ENCODE measurements at places on chromosomes 13 and 19.

GRCh38 chr13:32639502-32640105 lies 53.4 kb downstream of the PDS5B start:
- DNase-seq = no peak

DNA sequence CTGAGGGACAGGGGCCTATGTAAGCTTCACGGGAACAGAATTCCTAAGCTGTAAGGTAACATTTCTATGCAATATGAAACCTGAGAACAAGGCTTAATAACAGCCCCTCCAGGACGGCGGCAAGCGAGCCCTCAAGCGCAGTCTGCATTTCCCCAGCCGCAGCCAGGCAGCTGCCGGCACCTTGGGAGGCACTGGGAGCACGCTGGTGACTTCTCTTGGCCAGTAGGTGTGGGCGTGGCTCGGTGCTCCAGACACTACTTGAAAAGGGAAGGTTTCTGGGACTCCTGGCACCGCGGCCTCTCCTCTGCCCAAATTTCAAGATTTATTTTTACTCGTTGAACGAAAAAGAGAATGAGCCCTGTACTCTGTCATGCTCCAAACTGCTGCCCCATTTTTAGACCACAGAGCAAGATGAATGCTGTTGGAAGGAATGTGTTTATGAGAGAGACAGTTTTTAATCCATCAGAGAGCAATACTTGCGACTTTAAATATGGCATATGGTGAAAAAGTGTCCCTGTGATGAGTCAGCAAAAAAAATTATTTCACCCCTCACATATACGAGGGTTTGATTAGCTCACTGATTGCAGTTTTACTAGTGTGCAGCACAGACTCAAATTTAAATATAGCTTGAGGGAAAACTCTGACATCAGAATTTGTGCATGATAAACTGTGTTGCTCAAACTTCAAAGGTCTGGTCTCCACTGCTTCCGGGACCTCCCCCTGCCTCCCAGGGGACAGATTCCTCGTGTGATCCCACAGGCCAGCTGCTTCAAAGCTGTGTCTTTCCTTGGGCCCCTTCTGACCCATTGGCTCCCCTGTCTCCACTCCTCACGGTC lies 81.2 kb downstream of the COL4A2 start:
- DNase-seq = peak; percentile 53

DNA sequence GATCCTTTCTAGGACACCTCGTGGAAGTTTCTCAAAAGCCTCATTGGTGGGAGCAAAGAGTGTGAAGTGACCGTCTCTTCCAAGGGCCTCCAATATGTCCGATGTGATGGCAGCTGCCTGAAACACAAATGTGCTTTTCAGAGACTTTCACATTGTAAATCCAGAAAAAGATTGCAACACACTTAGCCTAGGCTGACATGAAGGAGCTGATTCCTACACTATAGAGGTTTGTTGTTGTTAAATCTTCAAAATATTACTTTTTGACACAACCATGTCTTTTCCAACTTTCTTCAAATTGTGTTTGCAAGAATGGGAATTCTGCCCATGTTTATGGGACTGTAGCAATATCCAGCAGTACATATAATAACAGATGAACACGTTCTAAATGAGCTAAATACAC lies 12.4 kb downstream of the POSTN start:
- no peak for DNase-seq

GRCh38 chr19:53365899-53366493 lies 491 bp downstream of the ZNF525 start:
- no peak for DNase-seq

DNA sequence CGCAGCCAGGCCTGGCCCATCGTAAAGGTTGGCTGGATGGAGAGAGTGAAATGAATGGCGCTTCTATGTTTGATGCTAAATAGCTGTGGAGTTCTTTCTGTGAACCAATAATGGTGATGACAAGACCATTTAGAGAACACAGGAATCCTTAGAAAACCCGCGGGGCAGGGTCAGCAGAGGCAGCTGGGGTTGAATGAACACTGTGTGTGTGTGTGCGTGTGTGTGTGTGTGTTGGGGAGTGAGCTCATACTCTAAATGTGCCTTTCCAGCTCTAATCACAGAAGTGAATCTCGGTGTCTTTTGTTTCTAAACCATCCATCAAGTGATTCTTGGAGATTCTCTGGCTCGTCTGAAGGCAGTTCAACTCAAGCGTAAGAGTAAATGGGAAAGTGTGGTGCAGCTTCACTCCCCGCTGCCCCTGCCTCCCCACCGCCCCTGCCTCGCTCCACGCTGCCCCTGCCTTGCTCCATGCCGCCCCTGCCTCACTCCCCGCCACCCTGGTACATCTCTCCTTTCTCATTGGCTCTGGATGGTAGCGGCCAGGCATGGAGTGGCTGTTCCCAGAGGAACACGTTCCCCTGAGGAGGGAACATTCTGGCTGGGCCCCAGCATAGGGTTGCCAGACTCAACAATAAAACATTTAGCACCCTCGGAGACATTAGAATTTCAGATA lies 21.2 kb downstream of the TMPRSS9 start:
- no peak for DNase-seq

- no peak for DNase-seq
Observed at GRCh38 chr19:57800696-57801095, 14.0 kb downstream of the ZNF552 start.

DNA sequence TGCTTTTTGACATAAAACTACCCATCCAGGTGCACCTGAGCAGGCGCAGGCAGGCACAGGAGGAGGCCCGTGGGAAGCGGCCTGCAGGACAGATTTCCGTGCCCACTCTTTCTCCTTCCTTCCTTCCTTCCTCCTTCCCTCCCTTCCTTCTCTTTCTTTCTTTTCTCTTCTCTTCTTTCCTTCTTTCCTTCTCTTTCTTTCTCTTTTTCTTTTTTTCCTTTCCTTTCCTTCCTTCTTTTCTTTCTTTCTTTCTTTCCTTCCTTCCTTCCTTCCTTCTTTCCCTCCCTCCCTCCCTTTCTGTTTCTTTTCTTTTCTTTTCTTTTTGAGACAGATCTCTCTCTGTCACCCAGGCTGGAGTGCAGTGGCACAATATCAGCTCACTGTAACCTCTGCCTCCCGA lies 21.2 kb upstream of the TMEM255B start:
- no peak for DNase-seq

- DNase-seq = no peak
Observed at GRCh38 chr13:42075517-42075916, 27.1 kb downstream of the DGKH start.

DNA sequence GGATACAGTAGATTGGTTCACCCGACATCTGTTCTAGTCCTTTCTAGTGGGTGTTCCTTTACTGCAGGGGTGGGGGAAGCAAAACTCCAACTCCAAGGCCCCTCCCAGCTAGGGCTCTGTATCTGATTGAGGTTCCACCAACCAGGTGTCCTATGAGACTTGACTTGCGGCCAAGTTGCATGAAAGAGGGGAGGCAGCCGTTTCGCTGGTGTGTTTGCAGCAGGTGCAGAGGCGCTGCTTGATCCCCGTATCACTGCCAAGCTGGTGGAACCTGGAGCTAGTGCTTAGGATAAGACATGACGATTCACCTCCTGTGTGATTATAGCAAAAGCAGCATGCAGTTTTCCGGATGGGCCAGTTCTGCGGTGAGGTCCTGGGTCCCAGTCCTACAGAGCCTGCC lies 338.2 kb downstream of the UQCRFS1 start:
- DNase-seq = no peak

- DNase-seq = peak; percentile 43
Observed at GRCh38 chr19:35267353-35267817, 1.4 kb upstream of the USF2 start.

GRCh38 chr19:53112286-53112685 lies 9.1 kb upstream of the ZNF160 start:
- no peak for DNase-seq

DNA sequence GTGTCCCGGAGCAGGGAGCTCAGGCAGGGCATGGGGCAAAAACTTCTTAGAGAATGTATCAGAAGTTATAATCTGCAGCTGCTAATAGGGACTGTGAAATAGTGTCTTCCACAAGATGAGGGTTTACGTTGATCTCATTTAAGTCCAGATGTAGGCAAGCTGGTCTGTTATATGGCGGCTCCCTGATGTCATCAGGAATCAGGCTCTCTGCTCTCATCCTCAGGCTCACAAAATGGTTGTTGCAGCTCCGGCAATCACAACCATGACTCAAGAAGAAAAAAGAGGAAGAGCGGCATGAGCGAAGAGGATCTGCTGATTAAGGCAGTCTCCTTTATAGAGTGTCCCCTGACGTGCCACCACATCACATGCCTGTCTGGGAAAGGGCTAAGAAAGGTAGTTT lies 191.3 kb downstream of the KLF5 start:
- no peak for DNase-seq

DNA sequence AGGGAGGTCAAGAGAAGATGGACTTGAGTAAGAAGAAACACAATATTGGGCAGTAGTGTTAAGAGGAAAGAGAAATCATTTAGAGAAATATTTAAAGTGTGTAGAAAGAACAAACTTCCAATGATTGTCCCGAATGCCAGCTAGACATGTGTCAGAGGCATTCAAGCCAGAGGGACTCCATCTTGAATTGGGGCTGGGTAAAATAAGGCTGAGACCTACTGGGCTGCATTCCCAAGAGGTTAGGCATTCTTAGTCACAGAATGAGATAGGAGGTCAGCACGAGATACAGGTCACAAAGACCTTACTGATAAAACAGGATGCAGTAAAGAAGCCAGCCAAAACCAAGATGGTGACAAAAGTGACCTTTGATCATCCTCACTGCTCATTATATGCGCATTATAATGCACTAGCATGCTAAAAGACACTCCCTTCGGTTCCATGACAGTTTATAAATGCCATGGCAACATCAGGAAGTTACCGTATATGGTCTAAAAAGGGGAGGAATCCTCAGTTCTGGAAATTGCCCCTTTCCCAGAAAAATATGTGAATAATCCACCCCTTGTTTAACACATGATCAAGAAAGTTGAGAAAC lies 127.0 kb upstream of the IPO5 start:
- DNase-seq = no peak

DNA sequence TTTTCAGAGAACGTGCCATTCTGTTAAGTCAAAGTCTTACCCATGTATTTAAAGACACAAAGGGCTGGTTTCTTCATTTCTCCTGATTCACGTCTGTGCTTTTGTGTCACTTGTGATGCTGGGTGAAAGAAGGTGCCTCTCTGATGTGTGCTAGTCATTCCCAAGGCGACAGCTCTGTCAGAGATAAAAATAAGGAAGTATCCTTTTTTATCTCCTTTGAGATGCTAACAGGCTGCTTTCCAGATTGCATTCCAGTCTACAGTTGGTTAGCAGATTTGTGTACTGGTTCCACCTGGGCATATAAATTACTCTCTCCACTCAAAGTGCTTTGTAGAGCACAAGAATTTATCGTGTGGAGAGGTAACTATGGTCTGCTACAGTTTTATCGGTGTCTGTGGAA lies 33.5 kb upstream of the DCT start:
- no peak for DNase-seq

GRCh38 chr19:17282488-17283125 lies 906 bp downstream of the ANKLE1 start:
- DNase-seq = peak; percentile 75

DNA sequence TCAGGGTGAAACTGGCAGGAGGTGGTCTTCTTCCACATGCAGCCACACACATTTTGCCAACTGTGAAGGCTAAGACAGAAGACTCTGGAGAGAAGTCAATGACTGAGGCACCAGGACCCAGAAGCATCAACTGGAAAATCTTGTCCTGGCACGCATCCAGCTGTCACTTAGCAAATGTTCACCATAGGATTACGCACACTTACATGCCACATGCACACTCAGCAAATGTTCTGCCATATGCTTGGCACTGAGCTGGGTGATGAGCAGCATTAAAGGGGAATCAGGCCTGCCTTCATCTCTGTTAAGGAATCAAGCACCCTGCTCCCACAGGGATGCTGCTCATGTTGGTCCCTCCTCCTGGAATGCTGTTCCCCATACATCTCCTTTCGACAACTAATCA lies 5.1 kb downstream of the ZNF599 start:
- no peak for DNase-seq

GRCh38 chr19:35585848-35586247 lies at the start of gene PMIS2:
TSS of gene PMIS2 (plus strand) at chr19:35586173. CDS start at chr19:35586260, 87 bp downstream.
- DNase-seq = no peak

GRCh38 chr19:45955905-45956608 lies 17.6 kb downstream of the NOVA2 start:
- no peak for DNase-seq

GRCh38 chr13:79531542-79532254 lies 50.7 kb downstream of the NDFIP2 start:
- no peak for DNase-seq

GRCh38 chr13:85659493-85659892 lies 139.7 kb downstream of the SLITRK6 start:
- DNase-seq = no peak

GRCh38 chr13:26992951-26993719 lies 178.5 kb downstream of the USP12 start:
- DNase-seq = no peak

DNA sequence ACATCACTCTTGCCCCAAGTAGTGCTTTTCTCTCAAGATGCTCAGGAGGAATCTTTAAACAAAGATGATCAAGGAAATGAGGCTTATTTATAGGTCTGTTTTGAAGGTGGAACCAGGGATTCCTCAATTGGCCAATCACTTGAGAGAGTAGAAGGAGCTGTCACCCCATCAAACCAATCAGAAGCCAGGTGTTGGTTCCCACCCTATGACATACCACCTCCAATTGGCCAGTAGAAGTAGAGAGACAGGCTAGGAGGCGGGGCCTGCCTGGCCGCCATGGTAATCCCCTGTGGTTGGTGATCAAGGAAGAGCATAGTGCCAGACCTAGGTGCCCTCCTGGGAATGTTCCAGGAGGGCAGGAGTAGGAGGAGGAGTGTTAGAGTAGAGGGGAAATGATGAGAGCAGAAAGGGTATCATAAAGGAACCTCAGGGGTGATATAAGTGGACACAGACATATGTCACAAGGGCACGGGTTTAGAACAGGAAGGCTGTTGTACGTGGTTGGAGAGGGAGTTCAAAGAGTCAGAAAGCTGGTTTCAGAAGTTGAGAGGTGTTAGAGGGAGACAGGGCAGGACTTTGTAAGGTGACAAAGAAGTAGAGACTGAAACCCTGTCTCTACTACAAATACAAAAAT lies 10.5 kb downstream of the PMIS2 start:
- no peak for DNase-seq

- no peak for DNase-seq
Observed at GRCh38 chr13:111511805-111512504, 191.5 kb downstream of the TEX29 start.

DNA sequence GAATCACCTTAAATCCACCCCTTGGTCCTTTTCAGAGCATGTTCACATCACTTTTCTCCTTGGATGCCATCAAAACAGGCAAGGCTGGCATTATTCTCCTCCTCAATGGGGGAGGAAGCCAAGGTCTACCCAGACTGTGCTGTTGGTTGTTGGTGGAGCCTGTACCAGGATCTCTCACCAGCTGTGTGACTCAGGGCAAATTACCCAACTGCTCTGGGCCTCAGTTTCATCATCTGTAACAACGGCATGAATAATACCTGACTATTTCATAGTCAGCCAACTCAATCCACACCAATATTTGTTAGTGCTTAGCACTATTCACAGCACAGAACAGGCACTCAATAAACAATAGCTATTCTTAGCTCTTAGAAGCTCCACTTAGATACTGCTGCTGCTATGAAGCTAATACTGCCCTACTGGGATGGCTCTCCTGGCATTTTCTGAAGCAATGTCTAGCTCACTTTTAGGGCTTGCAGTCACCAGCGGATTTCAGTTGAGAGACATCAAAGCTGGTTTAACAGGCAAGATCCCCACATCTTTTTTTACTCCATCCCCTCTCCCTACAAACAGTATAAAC lies 116.9 kb downstream of the CCNA1 start:
- no peak for DNase-seq

- DNase-seq = peak; percentile 85
Observed at GRCh38 chr13:52850396-52851136, 2.1 kb upstream of the PCDH8 start.

All from mesothelial cell of epicardium (in vitro differentiated cells).